Neuronal stem cell (in vitro differentiated cells): ENCODE measurements at places on chromosomes 12 and 14.

DNA sequence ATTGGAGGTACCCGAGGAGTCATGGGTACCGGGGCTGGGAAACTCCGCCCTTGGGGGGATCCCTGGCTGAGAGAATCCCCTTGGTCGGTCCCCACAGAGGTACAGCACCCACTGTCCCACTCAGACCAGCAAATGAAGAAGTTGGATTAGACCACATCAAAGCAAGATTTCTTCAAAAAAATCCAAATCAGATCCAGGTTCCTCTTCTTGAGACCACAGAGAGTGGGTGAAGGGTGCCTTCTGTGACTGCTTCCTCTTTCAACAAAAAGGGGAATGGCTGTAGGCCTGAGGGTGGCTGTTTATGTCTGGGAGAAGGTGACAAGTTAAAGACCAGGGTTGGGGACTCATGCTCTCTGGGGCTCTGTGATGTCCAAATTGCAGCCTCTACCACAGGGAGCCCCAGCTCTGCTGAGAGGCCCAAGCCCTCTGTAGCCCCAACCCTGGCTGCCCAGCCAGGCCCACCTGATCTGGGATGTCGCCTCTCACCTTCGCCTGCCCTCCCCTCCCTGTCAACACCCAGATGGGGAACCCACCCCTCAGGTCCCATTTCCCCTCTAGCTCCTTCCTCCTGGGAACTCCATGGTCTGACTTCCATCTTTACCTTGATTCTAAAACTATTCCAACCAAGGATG lies 50.9 kb downstream of the ZFP36L1 start:
- no peak for DNase-seq

DNA sequence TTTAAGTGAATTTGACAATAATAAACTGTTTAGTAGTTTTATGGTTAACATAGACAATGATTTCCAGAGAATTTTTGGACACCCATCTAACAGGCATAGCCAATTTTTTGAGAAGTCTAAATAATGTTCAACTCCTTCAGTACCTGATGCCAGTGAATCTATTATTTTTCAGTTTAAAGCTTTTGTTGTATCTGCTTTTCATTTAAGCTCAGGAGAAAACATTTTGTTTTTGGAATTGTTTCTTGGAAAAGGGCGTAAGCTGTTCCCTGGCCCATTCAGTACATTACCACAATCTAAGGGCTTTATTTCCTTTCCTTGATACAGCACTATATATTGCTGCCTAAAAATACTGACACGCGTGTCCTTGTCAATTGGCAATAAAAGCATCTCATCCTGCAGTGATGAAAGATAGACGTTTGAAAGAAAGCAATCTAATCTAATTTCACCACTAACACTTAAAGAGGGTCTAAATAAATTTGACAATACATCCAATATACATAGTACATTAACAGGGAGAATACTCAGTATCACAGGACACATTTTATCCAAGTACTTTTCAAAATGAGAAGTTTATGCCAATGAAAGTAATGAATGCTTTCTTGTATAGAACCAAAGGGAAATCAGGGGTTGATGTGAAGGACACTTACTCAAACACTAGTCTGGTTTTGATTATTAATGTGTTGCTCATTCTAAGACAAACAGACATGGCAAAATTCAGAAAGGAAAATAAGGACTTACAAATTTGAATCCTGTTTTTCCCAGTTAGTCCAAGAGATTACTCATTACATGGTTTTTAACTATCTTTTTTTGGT lies 104.2 kb upstream of the LGR5 start:
- no peak for DNase-seq

DNA sequence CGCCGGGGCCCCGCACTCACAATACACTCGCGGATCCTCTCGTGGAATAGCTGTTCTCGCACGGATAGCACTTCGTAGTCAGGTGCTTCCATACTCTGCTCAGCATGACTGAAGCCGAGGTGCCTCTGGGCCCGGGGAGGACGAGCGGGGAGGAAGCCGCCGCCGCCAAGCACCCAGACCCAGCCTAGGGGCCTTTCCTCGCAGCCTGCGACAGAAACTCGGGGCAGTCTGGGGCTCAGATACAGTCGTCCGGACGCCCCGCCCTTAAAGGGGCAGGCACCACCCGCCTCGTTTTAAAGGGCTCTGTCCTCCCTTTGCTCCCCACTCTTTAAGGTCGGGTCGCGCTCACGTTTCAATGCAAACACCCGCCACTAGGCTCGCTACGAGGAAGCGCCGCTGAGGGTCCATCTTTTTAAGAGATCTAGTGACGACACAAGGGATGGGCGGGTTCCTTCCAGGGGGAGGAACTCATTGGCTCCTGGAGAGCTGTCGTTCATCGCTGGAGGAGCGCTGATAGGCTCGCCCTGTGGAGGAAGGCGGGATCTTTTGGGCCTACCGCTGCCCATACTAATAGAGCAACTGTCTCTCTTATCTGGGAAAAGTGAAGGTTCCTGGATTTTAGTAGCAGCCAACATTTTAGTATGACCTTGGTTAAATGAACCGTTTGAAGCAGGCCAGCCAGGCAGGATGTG lies at the start of gene LMBR1L:
Gene LMBR1L, minus strand, starts transcription at position 384 of the 692 bp plus-strand sequence. Its CDS starts 292 bp downstream, at position 92.
- peak; percentile 96 for DNase-seq

DNA sequence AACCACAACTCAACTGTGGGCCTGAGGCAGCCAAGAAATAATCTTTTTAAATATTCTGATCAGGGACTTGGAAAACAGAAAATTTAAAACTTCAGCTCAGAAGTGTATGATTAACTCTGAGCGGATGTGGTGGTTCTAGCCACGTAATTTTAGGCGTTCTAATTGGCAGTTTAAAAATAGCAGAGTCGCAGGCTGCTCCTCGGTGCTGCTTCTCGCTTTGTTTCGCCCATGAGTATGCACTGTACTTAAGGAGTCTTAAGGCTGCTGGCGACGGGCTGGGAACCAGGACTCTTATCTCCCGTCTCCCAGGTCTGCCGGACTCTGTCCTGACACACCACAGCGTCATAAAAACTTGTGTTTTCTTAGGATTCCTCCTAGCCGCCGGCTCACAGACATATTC lies 113.4 kb upstream of the PELI2 start:
- no peak for DNase-seq

DNA sequence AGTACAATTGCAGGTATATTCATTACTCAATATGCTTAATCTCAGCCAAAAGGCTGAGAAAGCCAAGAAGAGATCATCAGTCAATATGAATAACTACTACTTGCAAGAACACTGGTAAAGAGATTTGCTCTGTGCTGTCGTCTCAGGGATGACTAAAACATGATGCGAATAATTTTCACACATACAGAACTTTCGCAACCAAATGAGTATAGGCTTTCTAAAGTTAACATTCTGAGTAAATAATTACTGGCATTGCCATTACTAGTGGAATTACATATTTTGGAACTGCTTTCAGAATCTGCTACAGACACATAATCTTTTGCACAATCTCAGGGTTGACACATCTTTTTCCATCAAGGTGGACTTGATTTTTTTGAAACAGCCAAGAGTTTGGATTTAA lies 24.7 kb downstream of the NCKAP1L start:
- DNase-seq: no peak

DNA sequence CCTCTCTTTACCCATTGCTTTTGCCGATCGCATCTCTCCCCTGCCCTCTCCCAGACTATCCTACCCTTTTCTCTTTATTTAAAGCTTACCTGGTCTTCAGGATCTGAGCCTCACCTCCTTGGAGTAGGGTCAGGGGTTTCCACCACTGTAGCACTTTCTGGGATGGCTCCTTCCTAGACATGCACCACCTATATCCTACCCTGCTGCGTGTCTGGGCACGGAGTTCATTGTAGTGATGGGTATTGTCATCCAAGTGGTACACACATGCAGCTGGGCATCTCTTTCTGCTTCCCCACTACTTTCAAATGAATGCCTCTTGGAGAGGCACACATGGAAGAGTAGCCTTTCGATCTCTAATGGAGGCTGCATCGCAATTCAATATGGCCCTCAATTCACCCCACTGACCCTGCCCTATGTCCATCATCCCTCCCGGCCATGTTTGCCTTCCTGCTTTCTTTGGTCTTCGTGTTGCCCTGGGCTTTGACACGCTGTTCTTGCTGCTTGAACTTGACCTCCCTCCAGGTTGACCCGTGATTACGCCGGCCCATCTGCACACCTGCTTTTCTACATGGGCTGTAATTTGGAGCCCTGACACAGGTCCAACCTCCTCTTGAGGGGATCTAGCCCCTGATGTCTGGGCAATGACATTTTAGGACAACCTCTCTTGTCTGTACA lies 10.9 kb downstream of the SERPINA11 start:
- no peak for DNase-seq

DNA sequence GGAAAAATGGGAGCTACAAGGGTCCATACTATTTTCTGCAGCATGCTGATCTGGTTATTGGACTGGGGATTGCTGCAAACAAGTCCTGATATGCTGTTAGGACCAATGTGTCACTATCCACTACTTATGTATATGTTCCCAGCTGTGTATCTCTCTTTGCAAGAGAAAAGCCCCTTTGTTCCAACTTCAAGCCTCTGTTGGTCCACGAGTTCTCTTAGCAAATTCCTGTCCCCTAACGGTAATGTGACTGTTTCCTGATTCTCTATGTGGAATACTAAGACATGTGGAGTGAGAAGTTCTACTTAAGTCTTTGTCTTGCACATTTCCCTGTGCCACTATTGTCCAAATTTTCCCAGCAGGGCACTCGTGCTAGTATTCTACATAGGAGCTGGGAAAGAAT lies 557.7 kb downstream of the FSCB start:
- DNase-seq: peak; percentile 12

GRCh38 chr14:64080452-64080851 lies 213.7 kb downstream of the ESR2 start:
- no peak for DNase-seq

DNA sequence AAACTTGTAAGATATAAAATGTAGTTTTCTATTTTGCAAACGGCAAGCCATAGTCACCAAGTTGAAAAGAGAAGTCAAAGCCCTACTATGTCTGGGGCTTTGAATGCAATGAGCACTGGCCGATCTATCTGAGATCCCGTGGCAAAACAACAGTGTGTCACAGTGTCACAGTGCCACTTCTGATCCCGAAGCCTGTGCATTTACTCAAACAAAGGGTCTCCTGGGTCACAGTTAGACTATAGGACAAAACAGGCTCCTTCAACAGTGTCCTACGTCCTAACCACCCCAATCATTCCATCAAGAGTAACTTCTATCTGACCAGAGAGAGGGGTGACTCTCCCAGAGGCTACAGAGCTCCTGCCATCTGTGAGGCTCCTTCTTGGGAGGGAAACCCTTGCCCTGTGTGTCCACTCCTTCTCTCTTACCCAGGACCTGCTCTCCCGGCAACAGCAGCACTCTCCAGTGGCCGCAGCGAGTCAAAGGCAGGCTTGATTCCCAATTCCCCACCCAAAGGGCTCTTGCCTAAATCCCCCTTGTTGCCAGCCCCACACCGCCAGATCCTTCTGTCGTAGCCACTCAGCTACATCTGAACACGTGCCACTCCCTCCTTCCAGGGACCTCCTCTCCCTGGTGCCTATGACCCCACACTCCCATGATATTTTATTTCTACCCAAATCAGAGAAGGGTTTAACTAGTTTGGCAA lies 14.0 kb upstream of the SELPLG start:
- DNase-seq: no peak

- no peak for DNase-seq
These were observed 33.8 kb downstream of the SPTB start for GRCh38 chr14:64845878-64846277.

GRCh38 chr12:64679487-64680001 lies 69.2 kb downstream of the RASSF3 start:
- no peak for DNase-seq

GRCh38 chr12:15698377-15698871 lies 90.8 kb downstream of the EPS8 start:
- no peak for DNase-seq

DNA sequence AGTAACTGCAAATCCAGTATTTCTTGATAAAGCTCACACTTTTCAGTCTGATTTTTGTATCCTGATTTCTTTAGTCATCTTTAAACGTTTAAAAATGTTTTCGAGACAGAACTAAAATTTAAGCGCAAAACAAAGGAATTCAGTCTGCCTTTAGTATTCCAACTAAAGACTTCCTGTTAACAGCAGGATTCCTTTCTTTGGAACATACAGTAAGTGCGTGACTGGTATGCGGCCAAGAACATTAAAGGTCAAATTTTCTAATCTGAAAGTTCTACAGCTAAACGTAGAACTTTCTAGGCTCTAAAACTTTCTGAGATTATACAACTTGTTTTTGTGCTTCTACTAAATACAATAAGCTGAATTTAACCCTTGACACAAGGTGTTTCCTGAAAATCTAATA lies 9.9 kb downstream of the SAV1 start:
- no peak for DNase-seq

GRCh38 chr12:58645946-58646345 lies 274.4 kb downstream of the LRIG3 start:
- DNase-seq: no peak

DNA sequence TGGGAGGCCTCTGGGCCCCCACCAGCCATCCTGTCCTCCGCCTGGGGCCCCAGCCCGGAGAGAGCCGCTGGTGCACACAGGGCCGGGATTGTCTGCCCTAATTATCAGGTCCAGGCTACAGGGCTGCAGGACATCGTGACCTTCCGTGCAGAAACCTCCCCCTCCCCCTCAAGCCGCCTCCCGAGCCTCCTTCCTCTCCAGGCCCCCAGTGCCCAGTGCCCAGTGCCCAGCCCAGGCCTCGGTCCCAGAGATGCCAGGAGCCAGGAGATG lies 729 bp upstream of the GAPDH start:
- DNase-seq: peak; percentile 84

- no peak for DNase-seq
These were observed 290.7 kb upstream of the TMPO start for GRCh38 chr12:98224584-98225221.

- DNase-seq: no peak
These were observed 140.4 kb upstream of the MAX start for GRCh38 chr14:65242732-65243134.

DNA sequence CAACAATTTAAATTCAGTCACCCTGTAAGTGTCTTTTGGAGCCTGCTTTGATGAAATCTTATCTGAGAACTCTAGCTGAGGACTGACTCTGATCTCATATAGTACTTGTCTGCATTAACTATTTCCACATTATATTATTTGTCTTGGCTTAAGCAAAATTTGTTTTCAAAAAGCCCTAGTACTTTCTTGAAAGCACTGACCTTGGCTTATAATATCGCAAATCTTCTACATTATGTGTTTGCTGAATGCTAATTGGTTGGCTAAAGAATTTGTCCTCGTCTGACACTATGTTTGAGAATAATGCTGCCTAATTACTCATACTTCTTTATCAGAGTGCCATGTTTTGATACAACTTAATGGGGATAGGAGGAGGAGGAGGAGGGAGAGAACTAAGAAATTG lies 46.9 kb upstream of the FLRT2 start:
- no peak for DNase-seq

GRCh38 chr14:103135333-103136260 lies 12.3 kb downstream of the TNFAIP2 start:
- DNase-seq: no peak

- DNase-seq: no peak
These were observed 275.1 kb downstream of the SUDS3 start for GRCh38 chr12:118651487-118651886.

GRCh38 chr14:61494018-61494417 lies 172.6 kb downstream of the PRKCH start:
- no peak for DNase-seq

- no peak for DNase-seq
These were observed 125.9 kb downstream of the CALM1 start for GRCh38 chr14:90522571-90523191.
